Stimulated activated CD4-positive, alpha-beta T cell treated with anti-CD3 and anti-CD28 coated beads, Interleukin-12 subunit alpha, Interleukin-12 subunit beta, amount 100 ng/mL, for 48 hours (primary cell): ENCODE measurements at places on chromosomes 6 and 20.

- no peak for DNase-seq
Measured at GRCh38 chr6:1519597-1519996, 90.1 kb upstream of the FOXC1 start.

DNA sequence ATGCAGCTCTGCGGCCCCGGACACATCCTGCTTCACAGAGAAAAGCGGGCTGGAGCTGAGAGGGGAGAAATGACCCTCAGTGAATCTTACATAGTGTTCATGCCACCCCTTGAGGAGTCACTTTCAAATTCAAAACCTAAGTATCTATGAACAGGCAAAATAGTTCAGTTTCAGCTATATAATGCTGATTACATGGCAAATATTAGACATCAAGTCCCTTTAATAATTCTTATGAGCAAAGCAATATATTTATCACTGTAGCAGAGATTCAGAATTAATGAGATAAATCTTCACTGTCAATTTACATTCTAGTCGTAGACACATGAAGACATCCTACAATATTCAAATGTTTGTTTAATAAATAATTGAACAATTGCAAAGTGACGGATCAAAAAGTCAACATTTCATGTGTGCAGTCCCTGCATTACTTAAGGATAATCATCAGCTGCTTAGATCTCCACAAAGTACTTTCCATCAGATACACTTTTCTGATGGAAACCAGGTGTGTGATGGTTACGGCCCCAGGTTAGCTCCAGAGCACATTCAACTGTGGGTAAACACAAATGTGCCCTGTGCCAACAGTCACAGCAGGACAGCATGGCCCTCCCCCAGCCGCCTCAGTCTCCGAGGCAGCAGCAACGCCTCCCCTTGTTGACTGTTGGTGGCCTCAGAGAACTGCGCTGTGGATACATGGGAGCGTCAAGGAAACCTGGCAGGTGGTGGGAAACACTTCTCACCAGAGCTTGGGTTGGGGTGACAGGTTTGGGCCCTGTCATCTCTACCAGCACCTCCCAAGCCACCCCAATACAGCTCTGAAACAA is 787 bp upstream of the PRR18 start:
- no peak for DNase-seq

DNA sequence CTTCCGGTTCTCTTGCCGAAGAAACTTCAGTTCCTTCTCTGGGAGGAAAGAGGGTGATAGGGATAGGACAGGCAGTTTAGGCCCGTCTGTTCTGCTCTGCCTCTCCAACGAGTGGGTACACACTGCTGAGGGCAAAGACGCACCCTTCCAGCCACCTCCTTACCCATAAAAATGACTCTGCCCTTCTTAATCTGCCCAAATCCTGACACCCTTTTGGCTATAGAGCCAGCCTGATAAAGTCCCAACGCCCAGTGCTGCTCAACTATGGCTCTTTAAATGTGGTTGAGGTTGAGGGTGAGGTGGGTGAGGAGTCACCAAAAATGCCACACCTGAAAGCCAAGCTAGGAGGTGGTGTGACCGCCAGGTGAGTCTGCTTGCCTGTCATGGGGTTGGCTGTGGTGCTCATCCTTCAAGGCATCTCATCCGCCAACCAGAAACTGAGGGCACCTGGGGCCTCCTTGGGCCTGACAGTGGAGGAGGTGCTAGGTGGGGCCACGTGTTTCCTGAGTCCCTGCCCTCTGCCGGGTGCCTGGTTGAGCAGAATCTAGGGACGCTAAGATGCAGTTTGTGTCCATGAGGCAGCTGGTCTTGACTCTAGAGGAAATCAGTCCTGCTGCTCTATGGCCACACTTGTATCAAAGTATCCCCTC is 16.3 kb downstream of the CCDC167 start:
- DNase-seq = no peak

GRCh38 chr20:57999465-58000111 is 228.9 kb downstream of the ANKRD60 start:
- DNase-seq = no peak
